ENCODE measurements at places on chromosomes 5 and 9.
A peak's percentile ranks its signal among the peaks of the same experiment; 100 is the strongest.

- no peak for DNase-seq
Observed at GRCh38 chr5:141809380-141810096, 68.7 kb downstream of the PCDH1 start.

DNA sequence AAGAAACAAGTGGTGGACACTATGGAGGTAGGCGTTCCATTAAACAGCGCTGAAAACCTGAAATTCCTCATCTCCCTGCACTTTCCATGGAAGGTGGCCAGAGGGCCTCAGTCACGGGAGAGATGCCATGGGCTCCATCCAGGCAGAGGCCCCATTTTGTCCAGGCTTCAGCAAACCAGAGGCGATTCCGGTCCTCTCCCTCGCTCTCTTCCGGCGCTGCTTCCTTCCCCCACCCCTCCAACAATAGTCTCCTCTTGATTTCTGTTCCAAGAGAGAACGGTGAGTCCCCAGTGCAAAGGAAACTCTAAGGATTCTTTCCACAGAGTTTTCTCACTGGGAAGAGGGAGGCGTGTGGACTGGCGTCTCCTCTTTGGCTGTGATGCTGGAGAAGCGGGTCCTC lies 7.5 kb downstream of the ZNF366 start:
- no peak for DNase-seq

DNA sequence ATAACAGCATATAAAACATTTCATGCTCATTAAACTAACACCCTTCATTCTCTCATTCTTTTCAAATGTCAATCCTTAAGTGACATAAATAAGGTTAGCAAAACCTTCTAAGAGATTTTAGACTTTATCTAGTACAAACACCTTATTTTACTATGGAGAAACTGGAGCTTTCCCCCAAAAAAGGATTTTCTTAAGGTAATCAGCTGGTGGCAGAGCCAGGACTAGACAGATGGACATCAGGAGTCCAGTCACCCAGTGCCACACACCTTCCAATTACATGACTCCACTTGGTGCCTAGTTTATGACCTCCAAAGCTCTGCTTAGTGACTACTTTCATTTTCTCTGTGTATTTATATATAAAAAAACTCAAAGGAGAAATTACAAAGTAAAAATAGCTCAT lies 70.2 kb downstream of the HTR4 start:
- DNase-seq = no peak

DNA sequence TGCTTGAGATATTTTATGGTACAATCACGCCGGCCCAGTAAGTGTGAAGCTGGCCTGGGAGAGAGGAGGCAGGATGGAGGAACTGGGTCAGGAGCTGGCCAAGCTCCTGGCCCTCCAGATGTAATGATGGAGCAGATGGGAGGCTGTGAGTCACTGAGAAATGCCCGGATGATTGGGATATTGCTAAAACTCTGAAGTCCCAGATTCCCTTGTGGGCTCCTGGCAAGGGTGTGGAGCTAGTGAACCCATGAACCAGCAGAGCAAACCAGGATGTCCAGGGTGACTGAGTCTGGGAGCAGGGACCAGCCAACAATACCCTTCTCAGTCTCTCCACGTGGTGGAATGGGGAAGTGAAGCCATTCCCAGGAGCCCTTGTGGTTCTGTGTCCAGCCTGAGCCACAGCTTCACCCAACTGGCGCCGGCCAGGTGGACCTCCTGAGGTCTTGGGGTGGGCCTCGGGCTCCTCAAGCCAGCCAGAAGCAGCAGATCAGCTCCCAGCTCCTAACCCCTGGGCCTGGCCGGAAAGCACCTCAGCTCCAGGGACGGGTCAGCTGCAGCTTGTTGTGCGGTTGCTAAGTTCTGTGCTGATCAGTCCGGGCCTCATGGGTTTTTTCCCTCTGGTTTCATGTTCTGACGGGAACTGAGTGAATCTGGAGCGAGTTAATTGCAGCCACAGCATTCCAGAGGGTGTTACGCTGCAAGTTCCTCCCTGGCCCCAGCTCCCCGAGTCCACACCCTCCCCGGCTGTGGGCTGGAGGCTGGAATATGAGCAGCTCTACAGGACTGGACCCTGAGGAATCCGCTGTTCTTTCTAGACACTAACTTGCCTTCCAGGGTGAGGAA lies 37.6 kb downstream of the DUSP1 start:
- peak; percentile 98 for DNase-seq

DNA sequence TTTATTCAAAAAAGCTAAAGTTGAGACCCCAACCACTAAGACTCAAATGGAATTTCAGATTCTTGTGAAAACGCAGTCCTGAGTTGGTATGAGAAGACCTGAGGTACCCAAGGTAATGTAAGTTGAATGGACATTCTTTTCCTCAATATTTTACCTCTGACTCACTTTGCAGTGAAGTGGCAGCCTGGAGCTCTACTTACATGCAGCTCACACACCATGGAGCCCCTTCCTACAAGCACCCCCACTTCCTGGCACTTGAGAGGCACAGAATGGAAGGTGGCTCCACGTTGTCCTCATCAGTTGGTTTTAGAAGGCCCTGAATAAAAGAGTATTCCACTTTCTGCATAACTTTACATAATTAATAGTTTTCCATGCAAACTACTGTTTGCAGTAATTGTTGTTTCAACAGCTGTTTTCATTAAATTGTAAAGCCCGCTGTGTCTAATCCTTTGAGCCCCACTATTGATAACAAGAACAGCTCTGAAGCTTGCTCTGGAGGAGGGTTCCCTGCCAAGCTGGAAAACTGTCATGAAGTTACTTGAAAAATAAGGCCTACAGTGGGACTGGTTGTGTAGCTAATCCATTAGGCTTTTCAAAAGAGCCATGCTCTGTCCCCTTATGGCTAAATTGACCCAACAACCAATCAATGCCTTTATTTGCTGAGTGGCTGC lies 102.2 kb upstream of the SPATA31D4 start:
- DNase-seq = peak; percentile 65

DNA sequence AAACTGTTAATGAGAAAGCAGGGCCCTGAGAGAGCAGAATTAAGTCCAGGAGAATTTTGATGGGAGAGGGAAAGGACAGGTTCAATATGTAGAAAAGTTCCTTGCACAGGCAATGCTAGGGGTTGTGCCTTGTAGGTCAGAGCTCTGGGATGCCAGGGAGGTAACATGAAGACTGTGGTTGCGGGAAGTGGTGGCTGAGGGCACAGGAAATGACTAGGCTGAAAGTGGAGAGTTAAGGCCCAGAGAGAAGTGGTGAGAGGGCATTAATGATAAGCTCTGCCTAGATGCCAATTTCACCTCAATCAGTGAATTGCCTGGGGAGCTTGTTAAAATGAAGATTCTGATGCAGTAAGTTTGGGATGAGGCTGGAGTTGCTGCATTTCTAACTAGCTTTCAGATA lies 31.5 kb upstream of the PPP3R2 start:
- no peak for DNase-seq

- peak; percentile 5 for DNase-seq
Observed at GRCh38 chr5:119179857-119180641, 109.2 kb downstream of the DMXL1 start.

GRCh38 chr9:99415606-99416005 lies 193.5 kb downstream of the SEC61B start:
- no peak for DNase-seq

GRCh38 chr9:111232997-111233790 lies 96.8 kb downstream of the OR2K2 start:
- peak; percentile 2 for DNase-seq

- no peak for DNase-seq
Observed at GRCh38 chr5:93069276-93069675, 511.7 kb downstream of the NR2F1-AS1 start.

DNA sequence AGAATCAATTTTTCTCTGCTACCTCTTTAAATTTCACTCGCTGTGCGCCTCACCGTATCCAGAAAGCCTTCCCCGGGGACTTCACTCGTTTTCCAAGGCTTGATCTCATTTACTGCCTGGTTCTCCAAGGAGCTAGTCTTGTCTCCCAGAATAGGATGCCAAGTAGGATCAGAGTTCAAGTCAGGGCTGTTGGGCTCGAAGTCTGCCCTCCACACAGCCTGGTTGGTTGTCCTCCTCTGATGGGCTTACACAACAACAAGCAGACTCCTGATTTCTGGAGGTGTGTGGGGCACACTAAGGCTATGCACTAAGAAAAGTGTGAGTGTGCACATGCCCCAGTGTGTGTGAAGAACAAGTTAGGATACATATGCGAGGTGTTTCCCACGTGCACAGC lies 14.0 kb upstream of the TNIP1 start:
- no peak for DNase-seq

DNA sequence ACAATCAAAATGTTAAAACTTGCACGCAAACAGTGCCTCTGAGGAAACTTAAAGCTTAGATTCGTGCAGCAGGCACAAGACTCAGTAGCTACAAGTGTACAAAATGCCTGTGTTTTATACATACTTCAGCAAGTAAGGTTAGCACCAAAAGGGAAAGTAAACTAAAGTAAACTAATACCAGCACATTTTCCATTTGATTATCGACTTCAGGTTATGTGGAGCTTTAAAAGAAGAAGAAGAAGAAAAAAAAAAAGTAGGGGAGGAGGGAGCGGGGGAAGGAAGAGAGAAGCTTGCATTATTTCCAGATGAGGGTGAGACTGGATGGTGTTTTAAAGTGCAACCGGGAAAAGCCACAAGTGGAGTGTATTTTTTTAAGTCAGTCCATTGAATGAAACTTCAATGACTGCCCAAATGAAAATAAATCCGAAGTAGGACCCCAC lies 596 bp upstream of the ADAMTS6 start:
- peak; percentile 55 for DNase-seq

- DNase-seq = no peak
Observed at GRCh38 chr5:161700065-161700464, 14.5 kb downstream of the GABRA6 start.

- DNase-seq = no peak
Observed at GRCh38 chr9:34479431-34479866, 20.8 kb downstream of the DNAI1 start.

- DNase-seq = peak; percentile 47
Observed at GRCh38 chr9:111944241-111944866, 47.7 kb downstream of the UGCG start.

DNA sequence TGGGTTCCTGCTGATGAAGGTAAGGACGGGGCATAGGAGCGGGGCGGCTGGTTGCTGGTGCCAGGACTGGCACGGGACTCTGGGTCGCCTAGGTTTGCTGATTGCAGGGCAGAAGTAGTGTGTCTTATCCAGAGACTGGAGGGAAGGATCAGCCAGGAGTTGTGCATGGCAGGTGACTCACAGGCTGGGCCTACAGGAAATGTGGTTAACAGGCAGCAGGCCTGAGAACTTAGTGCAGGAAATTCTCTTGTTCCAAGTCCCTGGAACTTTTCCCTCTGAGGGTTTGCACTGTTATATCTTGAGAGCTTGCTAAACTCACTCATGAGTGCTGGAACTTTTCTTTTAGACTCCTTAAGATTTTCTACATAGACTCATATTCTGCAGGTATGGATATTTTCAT lies 95.1 kb downstream of the ANXA2R start:
- peak; percentile 90 for DNase-seq

GRCh38 chr5:122896598-122897282 lies 51.3 kb downstream of the SNX24 start:
- DNase-seq = peak; percentile 20

DNA sequence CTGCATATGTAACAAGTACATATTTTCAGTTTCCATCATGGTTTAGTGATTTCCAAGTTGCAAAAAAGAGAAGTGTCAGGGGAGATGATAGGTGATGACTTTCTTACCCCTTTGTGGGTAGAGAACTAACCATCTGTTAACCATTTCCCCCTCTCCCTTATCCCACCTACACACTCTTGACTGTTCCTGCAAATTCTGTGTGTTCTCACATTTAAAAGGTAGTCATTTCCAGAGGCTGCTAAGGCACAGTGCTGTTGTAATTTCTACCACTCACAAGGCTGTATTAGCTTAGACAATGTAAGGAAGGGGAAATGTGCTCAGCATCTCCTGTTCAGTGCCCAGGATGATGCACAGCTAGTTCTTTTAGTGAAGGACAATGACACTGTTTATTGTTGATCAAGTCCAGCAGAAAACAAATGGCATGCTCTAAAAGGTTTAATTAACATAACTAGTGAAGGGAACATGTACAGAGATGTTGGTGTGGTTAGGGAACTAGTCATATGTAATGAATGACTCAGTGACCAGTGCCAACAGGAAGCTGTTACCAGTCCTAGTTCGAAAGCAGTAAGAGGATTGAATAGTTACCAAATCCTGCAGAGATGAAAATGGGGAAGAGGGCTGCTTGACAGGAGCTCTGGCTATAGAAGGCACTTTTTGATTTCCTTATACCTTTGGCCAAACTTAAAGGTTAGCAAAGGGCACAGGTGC lies 165.1 kb downstream of the PLK2 start:
- peak; percentile 62 for DNase-seq

- no peak for DNase-seq
Observed at GRCh38 chr9:20985851-20986600, 45.4 kb downstream of the HACD4 start.

DNA sequence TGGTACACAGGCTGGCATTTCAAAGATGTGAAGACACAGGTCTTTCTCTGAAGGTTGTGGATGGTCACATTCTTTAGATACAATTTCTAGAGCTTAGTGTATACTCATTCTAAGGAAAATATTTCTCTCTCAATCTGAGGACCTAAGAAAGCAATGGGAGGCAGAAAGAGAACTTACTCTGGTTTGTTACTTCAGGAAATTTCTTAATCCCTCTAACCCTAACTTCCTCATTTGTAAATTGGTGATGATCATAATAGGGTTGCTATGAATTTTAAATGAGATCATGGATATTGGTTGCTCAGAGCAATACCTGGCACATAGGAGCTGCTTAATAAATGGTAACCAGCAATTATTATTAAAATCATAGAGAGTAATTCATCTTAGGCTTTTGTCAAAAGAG lies 22.1 kb downstream of the FAM170A start:
- DNase-seq = no peak

- DNase-seq = no peak
Observed at GRCh38 chr5:134053314-134053839, 48.6 kb upstream of the VDAC1 start.

DNA sequence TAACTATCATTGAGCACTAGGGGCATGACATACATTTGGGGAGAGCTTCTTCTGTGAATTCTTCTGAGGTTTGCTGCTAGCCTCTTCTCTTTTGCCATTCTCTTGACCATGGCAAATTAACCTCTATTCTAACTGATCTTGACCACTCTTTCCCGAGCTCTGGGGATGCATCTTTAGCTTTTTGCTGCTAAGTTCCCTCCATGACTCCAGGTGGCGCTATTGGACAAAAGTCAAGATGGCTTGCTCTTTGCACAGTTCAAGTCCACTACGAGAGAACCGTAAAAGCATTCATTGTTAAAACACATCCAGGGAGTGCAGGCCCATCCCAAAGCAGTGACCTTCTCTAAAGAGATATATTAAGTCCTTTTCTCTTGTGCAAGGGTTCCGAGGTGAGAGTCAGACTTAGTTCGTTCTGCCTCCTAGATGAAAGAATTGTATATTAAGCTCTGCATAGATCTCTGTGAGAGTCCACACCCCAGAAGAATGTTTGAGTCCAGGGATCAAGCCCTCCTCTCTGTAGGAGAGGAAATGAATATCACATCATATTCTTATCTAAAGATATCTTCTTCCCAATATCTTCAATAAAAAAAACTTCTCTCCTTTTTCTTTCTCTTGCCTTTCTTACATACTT lies 1152.9 kb upstream of the CDH6 start:
- DNase-seq = peak; percentile 1
